ENCODE measurements at places on chromosomes 3 and 15.

DNA sequence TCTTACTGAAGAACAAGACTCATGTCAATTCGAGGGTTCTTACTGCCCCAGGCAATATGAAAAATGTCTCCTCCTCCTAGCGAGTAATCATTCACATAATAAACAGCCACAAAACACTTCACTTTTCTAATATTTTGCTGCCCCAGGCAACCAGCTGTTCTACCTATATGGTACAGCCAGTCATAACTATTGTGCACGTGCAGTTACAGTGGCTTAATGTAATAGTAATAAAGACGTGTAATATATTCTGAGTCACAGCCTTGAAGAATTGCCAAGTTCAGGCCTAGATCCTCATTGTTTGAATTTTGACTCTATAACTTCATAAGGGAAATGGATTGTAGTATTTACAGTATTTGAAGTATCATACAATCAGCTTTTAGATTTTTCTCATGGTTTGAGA is 1250.0 kb upstream of the GBE1 start:
- no peaks in the 10 kb centered on the region for H3K36me3 ChIP-seq
- no peak for DNase-seq
- no peak overlapping the region for H3K27ac ChIP-seq
- H3K4me3 ChIP-seq, result no peak overlapping the region
- no peaks in the 10 kb centered on the region for H3K4me1 ChIP-seq

DNA sequence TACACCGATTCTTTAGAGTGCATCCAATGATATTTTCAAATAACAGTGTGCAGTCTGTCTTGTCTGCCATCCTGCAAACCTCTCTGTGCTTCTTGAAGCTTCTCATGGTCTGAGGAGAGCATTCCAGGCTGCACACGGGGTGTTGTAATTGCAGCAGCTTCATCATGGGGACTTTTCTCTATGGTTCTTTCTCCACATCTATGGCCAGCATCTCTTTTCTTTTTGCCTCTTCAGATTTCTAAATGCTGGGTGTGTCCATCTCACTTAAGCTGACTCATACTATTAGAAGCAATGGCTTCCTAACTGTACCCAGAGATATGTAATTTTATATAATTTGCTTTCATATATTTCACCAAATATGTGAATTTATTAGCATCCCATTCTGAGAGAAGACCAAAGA is 63.8 kb upstream of the EPHB3 start:
- no peaks in the 10 kb centered on the region for H3K4me1 ChIP-seq
- no peak overlapping the region for H3K4me3 ChIP-seq
- H3K36me3 ChIP-seq, result no peaks in the 10 kb centered on the region

DNA sequence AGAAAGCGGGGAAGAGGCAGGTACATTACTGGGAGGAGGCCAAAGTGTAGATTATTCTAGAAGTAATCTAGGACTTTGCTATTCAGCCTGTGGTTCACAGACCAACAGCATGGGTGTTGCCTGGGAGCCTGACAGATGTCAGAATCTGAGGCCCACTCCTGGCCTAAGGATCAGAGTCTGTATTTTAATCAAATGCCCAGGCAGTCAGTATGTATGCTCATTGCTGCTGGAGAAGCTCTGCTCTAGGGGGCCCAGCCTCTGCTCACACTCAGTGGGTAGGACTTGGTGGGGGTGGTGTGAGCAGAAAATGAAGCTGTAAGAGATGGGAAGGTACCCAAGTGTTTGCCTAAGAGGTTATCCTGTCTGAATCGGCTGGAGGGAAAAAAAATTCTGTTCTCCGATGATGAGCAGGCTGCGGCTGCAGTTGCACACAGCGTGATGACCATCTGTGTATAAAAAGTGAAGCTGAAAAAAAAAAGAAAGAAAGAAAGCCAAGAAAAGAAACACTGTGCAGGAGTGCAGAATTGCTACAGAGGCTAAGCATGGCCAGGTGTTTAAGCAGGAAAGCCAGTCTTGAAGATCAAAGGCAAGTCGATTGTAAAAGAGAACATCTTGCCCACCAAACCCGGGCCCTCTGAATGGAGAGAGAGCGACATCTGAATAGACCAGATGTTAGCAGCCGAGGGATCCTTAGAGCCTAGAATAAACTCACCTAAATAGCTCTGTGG is 65.2 kb downstream of the EIF4E3 start:
- H3K4me3 ChIP-seq, result no peak overlapping the region
- no peaks in the 10 kb centered on the region for H3K27me3 ChIP-seq
- DNase-seq, result no peak
- no peaks in the 10 kb centered on the region for H3K4me1 ChIP-seq

DNA sequence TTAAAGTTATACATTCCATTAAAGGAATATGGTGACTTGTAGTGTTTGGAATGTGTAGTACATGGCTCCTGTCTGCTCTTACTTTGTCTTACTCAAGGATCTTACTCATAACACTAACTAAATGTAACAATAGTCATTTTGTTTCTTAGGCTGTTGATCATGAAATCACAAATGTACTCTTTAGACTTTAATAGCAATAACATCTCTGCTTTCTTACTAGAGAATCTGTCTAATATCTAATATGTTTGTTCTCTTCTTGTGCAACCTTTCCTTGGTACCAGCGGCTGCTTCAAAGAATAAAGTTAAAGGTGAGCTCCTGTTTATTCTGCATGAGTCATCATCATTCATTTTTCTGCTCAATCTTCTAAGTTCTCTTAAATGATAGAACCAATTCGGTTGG is 767.5 kb downstream of the CADM2 start:
- no peak overlapping the region for H3K4me3 ChIP-seq
- DNase-seq, result no peak
- H3K27ac ChIP-seq, result no peak overlapping the region
- no peaks in the 10 kb centered on the region for H3K36me3 ChIP-seq

Data from uterus (tissue), 4 donors.